ENCODE measurements at places on chromosomes 4 and X. TPM values are rescaled to one million over a fixed set of nuclear protein-coding genes. Genes with fewer than 3 reads are reported as not detected.
A peak's percentile ranks its signal among the peaks of the same experiment; 100 is the strongest.

Gene FAM47A
- polyA plus RNA-seq: not detected

DNA sequence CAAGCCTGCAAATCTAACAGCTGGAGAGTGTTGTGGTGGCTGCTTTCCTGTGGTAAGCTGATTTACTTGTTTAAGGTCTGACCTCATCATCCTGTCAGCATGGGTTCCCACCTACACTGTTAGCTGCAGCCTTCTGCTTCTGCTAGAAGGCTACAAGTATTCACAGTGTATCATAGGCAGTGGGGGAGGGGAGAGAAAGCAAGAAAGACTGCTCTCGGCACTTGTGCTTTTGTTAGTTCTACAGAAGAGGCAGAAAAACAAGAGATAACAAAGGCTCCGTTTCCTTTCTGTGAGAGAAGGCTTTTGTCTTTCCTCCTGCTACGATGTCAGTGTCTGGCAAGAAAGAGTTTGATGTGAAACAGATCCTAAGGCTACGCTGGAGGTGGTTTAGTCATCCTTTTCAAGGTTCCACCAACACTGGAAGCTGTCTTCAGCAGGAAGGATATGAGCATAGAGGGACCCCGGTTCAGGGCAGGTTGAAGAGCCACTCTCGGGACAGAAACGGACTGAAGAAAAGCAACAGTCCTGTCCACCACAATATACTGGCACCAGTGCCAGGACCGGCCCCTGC, at the start of gene KLHL4:
Gene KLHL4, plus strand, starts transcription at position 232 of the 571 bp plus-strand sequence. Its CDS starts 92 bp downstream, at position 324.
- DNase-seq: no peak

DNA sequence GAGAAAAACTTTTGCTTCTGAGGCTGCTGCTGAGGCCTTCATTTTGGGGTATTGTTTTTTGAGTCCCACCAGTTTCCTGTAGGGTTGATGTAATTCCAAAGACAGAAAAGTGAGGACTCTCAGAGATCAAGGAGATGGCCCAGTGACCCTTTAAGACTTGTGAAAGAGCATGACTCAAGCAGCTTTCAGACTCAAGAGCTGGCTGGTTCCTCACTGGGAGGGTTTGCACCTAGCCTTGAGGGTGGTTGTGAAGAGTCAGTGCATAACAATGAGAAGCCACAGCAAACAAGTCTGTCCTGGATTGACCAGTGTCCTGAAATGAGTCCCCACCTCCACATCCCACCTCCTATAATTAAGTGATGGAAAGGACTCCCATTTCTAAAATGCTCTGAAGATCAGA, 89.2 kb downstream of the NHS start:
- DNase-seq: peak; percentile 46

DNA sequence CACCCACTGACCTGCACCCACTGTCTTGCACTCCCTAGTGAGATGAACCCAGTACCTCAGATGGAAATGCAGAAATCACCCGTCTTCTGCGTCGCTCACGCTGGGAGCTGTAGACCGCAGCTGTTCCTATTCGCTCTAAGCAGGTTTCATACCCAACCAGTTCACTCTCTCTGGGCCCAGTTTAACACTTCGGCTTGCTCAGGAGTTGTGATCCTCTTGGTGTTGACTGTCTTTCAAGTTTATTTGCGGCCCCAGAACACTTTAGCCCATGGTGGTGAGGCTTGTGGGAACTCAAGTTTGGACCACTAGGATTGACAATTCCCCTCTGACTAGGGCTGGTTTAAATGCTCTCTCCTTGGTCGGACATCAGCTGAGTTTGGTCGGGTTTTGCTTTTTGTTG, 147.0 kb downstream of the DACH2 start:
- no peak for DNase-seq

- DNase-seq: no peak
Observed at GRCh38 chrX:28880136-28880535, 292.9 kb downstream of the IL1RAPL1 start.

DNA sequence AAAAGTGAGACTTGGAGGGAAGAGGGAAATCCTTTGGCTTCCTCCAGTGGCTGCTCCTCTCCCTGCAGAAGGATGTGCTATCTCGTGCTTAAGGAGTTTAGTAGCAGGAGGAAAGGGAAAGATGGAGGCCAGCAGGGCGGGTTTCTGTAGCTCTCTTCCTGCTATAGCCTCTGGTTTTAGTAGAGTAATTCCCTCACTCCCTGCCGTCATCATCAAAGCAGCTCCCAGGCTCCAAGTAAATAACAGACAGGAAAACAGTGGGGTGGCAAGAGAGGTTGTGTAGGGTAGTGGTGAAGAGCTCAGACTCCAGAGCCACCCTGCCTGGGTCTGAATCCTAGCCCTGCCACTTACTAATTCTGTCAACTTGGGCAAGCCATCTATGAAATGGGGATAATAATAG, 81.5 kb upstream of the CITED1 start:
- no peak for DNase-seq

DNA sequence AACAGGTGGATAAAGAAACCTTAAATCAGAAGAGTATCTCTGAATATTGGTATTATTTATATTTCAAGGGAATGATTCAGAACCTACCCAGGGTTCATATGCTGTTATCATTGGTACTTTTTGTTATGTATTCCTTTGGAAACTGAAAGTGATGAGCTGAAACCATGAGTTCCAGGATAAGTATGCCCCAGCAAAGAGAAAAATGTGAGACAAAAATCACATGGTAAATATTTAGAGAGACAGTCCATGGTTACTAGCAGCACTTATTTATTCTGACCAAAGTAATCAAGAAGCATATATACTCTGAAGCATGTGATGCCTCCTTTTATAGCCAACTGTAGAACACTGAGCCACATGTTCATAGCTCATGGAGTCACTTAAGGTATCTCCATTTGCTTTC, 277.7 kb downstream of the ARAP2 start:
- DNase-seq: no peak

DNA sequence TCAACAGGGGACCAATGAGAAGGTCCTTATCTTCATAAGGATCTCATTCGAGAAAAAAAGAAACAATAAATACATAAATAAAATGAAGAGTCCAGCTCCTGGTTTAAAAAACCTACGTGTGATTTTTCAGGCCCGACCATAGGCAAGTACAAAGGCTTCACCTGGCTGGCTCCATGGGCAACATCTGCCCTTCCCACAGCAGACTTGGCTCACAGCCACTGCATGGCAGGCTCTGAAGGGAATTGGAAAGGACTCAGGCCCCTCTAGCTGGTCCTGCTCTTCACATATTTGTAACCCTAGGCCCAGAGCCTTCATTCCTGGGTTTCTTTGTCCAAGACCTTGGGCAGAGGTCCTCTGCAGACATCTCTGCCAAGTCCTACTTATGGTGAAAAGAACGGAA, 228.1 kb downstream of the QDPR start:
- DNase-seq: no peak

Gene STARD8
- 1.7 TPM for polyA plus RNA-seq

Gene ZFP42
- polyA plus RNA-seq: not detected

Gene PRR32
- not detected for polyA plus RNA-seq

- no peak for DNase-seq
Observed at GRCh38 chrX:39948582-39948981, 149.2 kb downstream of the BCOR start.

Gene SFRP2
- not detected for polyA plus RNA-seq

DNA sequence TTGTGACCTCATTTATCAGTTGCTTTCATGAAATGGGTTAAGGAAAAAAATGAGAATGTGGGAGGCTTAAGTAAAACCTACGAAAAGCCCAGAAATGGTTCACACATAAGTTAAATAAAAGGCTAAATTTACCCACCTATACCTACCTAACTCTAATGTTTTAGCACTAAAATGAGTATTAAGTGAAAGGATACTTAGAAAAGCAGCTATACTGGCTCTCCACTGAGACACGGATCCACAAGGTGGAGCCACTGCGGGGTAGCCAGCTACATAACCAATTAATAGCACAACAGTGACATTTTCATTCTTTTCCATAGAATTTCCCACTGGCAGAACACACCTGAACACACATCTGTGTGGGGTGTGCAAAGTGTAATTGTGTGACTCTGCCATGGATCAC, 101.9 kb downstream of the MAML3 start:
- no peak for DNase-seq

GRCh38 chrX:105375816-105376215, 155.3 kb upstream of the TEX13A start:
- DNase-seq: no peak

- no peak for DNase-seq
Observed at GRCh38 chr4:120829113-120829831, 93.3 kb downstream of the PRDM5 start.

GRCh38 chr4:110621839-110622751, 782 bp downstream of the PITX2 start:
- DNase-seq: no peak

GRCh38 chr4:1728061-1728980, 7.0 kb downstream of the TACC3 start:
- no peak for DNase-seq

GRCh38 chrX:130975947-130976346, 72.9 kb upstream of the ENOX2 start:
- peak; percentile 57 for DNase-seq

- DNase-seq: no peak
Observed at GRCh38 chr4:88216395-88216794, 58.0 kb upstream of the ABCG2 start.

DNA sequence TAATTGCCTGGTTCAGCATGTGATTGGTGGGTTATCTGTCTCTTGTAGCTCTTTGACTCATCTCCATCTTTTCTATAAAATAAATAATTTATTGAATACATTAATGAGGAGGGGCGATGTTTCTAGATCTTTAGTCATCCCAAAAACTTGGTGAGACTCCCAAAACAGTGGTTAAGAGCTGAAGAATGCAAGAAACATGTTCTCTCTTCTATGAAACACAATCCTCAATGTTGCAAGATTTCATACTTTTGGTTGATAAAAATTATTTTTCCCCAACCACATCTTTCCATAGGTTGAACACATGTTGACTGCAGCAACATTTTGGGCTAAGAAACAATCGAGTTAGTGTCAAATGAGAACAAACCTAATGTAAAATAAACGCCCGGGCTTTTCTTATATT, 1.2 kb upstream of the TMEM47 start:
- no peak for DNase-seq

Gene GAGE12J
- polyA plus RNA-seq: not detected

Gene AMBN
- not detected for polyA plus RNA-seq

- DNase-seq: peak; percentile 42
Observed at GRCh38 chr4:70559211-70559830, 32.7 kb upstream of the AMBN start.

- DNase-seq: no peak
Observed at GRCh38 chr4:108397850-108398249, 222.5 kb upstream of the RPL34 start.

Gene NBDY
- polyA plus RNA-seq: 47.3 TPM

GRCh38 chrX:97494756-97495372, 611.2 kb downstream of the RPA4 start:
- no peak for DNase-seq

DNA sequence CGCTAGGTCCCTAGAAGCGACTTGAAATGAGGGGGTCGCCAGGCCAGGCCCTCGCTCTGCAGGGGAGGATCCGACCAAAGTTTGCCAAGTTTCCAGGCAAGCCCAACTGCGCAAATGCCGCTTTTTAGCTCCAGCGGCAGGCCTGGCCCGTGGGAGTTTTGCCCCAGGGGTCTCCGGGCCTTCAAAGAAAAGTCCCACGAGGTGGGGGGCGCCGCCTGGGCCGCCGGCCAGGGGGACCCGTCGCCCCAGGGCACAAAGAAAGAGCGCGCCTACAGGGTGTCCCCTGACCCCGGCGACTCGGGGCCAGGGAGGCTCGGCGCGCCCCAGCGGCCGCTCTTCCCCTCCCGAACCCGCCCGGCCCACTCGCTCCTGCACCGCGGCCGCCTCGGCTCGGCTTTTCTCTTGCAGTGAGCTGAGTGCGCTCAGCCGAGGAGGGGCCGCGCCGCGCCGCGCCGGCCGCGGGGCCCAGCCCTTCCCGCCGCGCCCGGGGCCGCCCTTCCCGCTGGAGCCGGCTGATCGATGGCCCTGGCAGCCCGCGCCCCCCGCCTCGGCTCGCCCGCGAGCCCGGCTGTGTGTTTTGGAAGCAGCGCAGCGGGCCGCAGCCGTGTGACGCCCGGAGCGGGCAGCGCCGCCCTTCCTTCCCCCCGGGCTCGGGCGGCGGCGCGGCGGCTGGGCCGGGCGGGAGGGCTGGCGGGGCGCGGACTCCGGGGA, 754 bp upstream of the KLF3 start:
- DNase-seq: peak; percentile 38

DNA sequence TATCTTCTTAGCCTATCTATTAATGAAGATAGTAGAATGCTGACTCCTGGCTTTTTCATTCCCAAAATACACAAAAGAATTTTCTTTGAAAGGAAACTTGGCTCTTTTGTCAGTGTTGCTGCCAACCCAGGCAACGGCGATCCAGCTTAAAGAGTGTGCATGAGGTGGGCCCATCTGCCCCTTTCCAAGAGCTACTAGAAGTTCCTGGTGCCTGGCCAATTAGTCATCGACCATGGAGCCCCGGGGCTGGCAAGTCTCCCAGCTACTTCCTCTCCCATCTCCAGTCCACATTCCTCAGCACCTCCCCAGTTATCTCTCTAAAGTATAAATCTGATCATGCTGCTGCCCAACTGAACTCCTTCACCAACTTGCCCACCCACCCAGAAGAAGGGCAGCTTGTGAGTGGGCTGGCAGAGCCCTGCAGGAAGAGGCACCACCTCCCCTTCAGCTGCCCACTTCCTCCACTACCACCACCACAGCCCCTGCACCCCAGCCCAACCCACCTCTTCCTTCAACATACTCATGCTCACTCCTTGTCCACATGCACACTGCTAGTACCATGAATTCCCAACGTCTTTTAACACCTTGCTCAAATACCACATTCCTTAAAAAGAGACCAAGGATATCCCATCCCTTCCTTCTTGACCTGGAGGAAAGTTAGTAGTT, 158.2 kb upstream of the MAP3K15 start:
- DNase-seq: peak; percentile 69

DNA sequence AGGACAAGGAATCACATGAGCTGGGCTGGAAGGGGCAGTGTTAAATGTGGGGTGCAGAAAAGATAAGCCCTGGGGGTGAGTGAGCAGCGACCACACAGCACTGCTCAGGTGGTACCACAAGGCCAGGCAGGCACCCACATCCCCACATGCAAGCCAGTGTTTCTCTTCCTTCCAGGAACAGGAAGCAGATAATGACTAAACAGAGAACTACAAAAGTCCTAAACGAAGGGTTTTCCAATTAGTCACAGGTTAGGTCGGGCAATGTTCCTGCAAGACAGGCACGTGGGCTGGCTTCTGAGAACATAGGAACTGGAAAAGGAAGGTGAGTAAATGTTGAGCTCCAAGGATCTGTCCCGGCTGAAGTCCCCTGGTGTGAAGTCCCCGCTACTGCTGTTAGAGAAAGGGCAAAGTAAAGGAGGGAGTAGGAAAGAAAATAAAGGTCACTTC, 19.5 kb downstream of the RELL1 start:
- DNase-seq: peak; percentile 87

- DNase-seq: no peak
Observed at GRCh38 chrX:87874043-87874442, 356.4 kb downstream of the KLHL4 start.

GRCh38 chr4:148166132-148166591, 276.1 kb downstream of the NR3C2 start:
- no peak for DNase-seq

GRCh38 chr4:153611679-153612078, 72.4 kb upstream of the TLR2 start:
- no peak for DNase-seq
